Activated naive CD8-positive, alpha-beta T cell treated with anti-CD3 and anti-CD28 coated beads for 36 hours (primary cell): ENCODE measurements at places on chromosomes 16 and 17. TPM values are rescaled to one million over a fixed set of nuclear protein-coding genes. Genes with fewer than 3 reads are reported as not detected.

TIGD7 gene
- 4.8 TPM for total RNA-seq

KREMEN2 gene
- total RNA-seq = not detected

HOXB7 gene
- total RNA-seq = 1.4 TPM

MT1M gene
- total RNA-seq = not detected

NPIPB9 gene
- 1.6 TPM for total RNA-seq

SLC38A8 gene
- not detected for total RNA-seq

CEP112 gene
- 1.3 TPM for total RNA-seq

UMOD gene
- not detected for total RNA-seq

TAC4 gene
- total RNA-seq = not detected
